Gastroesophageal sphincter (tissue), 4 donors: ENCODE measurements at places on chromosomes 11 and 22. TPM values are rescaled to one million over a fixed set of nuclear protein-coding genes. Genes with fewer than 3 reads are reported as not detected.

DNA sequence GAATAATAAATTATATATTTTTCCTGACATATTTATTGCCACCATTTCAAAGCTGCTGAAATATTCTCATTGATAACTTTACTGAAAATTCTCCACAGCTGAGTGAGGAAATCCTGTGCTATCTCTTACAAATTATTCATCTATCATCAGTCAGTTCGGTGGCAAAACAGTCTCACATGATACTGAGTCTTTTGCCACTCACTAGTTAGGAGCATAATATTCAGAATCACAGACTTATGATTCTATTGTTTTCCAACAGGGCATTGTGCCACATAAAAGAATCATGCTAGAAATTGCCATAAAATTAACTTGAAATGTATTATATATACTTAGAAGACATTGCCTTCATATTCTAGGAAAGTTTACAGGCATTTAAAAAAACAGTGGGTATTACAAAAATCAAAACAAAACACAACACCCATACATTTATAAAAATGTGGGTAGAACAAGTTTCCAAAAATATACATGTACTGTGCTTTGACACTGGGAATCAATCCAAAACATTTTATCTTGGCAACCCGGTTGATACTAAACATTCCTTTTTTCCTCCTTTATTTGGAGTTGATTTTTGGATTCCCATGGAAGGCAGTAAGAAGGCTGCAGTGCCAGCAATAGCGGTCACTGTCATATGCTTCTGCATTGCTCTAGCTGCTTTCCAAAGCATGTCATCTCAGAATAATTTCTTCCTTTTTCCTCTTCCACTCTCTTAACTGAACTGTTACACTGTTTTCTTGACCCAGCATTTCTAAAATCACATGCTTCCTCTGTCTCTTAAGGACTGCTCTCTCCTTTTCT, 42.5 kb downstream of the ATG16L2 start:
- ATAC-seq, result no peak

DNA sequence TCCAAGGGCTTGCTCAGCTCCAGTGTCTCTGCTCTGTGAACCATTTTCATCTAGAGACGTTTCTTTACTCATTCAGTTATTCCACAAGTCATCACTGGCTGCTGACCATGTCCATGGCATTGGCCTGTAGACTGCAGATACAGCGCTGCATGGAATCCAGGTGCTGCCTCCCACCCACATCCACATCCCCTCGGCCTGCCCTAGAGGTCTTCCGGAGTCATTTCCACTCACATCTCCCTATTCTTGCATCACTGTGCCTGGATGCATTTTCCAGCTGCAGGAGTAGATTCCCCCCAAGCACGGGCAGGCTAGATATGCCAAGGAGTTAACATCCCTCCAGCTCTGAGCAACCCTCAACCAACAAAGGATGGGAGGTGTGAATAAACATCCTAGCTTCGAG, 68.9 kb downstream of the CHST1 start:
- ATAC-seq, result no peak

DNA sequence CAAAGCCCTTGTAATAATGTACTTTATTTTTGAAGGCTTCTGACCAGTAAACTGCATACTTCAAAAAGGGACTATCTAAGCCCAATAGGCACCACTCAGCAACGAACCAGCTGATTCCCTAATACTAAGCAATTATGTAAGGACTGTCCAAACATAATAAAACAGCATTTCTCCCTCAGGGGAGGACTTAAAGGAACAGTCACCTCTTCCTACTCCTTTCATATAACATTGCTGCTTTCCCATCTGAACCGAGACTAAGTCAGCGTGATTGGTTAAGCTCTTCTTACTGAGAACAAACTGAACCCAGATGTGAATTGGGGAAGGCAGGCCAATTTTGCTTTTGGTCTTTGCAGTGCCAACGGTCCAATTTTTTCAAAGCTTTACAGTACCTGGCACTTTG, 420.0 kb downstream of the METTL15 start:
- no peak for ATAC-seq

DNA sequence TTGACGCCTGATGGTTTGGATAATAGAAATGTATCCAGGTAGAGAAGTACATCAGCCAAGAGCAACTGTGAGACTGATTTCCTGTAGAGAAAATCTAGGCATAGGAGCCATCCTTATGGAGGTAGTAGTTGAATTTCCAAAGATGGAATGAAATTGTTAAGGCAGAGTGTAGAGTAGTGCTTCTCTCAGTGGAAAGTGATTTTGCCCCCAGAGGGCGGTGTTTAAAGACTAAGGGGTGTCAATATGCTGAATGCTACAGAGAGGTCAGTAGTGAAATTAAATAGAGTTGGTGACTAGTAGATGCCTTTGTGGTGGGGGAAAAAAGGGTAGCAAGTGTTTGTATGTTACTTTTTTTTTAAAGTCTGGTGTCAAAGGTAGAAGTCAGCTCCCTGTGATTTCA, 54.5 kb downstream of the TRIM44 start:
- ATAC-seq, result no peak

DNA sequence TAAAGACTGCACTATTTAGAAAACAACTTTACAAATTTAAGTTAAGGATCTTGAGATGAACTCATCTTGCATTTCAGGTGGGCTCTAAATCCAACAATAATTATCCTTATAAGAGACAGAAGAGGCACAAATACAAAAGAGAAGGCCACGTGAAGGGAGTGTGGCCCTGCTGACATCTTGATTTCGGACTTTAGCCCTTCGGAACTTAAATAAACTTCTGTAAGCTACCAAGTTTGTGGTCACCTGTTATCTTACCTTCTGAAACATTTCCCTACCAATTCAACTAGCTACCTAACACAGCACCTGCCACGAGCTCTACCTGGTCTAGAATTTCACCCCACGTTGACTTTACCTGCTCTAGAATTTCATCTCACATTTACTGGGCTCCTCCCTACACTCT, 42.9 kb upstream of the ARHGAP32 start:
- ATAC-seq, result no peak

GRCh38 chr11:124920870-124921609, 2.0 kb downstream of the HEPN1 start:
- peak; percentile 77 for ATAC-seq

- ATAC-seq, result no peak
Measured at GRCh38 chr11:66718320-66718971, 10.6 kb downstream of the SPTBN2 start.

GRCh38 chr11:99069856-99070444, 49.2 kb downstream of the CNTN5 start:
- ATAC-seq, result no peak

- ATAC-seq, result no peak
Measured at GRCh38 chr11:114057147-114057546, 2.4 kb upstream of the ZBTB16 start.

DNA sequence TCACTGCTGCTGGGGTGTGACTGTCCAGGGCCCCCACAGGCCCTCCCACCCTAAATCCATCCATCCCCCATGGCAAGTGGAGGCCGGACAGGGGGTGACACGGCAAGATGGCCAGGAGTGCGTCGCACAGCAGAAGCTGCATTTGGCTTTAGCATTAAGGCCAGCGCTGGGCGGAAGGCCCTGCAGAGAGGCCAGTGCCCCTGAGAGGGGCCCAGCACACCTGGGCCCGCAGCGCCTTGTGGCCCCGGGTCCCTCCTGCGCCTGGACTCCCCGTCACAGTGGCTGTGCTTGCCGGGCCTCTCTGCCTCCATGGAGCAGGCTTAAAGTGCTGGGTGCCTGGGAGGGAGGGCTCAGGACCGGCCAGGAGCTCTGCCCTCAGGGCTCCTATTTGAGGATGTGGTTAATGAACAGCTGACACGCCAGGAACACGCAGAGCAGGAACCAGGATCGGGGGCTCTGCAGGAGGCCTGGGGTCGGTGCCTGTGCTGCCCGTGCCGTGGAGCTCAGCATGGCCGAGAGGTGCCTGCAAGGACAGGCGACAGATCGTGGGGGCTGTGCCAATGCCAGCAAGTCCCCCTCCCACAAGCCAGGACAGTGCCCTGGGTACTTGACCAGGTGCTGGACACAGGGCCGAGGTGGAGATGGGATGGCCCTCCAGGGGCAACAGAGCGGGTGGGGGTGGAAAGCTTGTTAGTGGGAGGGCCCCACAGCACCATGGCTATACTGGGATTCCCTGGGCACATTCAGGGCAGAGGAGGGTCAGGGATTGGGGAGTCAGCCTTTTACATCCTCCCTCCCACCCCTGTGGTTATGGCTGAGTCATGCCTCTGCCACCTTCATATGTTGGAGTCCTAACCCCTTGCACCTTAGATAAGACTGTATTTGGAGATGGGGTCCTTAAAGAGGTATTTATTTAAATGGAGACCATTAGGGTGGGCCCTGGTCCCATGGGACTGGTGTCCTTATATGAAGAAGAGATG, 30.9 kb upstream of the CARS1 start:
- ATAC-seq, result no peak

DNA sequence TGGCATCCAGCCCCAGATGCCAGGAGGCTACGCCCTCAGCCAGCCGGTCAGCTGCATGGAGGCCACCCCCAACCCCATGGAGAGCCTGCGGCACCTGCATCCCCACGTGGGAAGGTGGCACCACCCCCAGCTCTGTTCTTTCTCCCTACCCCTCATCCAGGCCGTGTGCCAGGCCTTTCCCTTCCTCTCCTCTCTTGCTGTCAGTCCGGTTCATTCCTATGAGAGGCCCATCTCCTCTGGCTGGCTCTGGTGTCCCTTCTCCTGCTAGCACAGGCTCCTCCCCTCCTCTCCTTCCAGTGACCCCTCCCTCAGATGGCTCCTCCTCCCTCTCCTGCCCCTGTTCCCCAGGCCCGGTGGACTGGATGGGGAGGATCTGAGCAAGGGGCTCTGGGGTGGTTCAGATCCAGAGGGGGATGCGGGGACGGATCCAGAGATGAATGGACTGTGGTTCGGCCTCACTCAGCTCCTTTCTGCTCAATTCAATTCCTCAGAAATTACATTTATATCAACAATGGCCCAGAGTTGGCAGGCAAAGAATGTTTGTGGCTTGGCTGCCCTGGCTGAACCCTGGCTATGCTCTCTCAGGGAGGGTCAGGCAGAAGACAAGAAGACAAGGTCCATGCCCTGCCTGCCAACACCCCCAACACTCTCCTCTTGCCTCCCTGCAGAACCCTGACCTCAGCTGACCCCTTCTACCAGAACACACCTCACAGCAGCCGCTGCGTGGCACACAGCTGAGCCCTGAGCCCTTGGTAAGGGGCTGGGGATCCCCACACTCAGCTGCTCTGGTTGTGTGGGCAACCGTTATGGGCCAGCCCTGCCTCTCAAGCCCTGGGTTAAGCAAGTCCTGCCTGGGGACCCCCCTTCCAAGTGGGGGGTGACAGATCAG, 18.5 kb upstream of the LRRC10B start:
- ATAC-seq, result no peak

DNA sequence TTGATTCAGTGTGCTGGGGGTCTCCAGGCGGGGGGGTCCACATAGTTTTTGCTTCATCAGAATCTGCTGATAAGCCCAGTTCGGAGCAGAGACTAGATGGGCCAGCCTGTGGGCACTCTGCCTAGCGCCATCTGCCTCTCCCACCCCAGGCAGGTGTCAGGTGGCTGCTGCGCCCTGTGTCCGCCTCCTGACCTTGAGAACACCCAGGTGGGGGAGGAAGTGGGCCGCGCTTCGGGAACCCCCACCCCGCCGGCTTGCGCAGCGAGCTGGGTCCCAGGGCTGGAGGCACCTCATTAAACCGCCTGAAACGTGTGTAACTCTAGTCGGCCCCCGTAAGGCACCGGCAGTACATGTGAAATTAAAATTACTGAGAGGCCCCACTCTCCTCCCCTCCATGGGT, 113.6 kb downstream of the KCNQ1 start:
- ATAC-seq, result no peak

GRCh38 chr11:78943841-78944240, 369.2 kb upstream of the NARS2 start:
- ATAC-seq, result no peak

GRCh38 chr22:37218771-37219411, 6.6 kb upstream of the SSTR3 start:
- no peak for ATAC-seq

GRCh38 chr22:48369789-48370507, 1457.7 kb downstream of the BRD1 start:
- ATAC-seq, result no peak

- no peak for ATAC-seq
Measured at GRCh38 chr11:86571273-86571948, 101.0 kb downstream of the ME3 start.

DNA sequence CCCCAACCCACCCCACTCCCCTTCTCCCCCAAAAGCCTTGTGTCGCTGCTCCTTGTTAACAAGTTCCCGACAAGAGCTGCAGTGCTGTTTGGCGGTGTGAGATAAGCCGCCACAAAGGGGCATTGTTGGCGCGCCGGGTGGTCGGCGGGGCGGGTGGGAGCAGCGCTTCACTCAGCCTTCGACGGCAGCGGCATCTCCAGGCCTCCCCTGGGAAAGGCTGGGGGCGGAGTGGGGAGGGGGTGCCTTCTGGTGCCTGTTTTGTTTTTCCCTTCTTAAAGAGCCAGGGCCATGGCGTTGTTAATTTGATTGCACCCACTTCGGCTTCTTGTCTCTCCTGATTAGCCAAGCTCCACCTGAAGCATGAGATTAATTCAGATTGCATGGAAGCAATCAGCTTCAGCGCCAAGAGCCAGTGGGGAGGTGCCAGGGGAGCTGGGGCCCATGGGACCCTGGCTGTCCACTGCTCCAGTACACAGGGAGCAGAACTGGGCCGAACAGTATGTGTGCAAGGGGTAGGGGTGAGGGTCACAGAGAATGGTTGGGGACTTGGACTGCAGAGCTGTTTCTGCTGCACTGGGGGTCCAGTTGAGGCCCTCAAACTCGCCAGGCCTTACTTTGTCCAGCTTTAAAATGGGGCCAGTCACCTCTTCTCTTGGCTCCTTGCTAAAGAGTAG, 165.1 kb downstream of the CEP164 start:
- ATAC-seq, result no peak

- ATAC-seq, result no peak
Measured at GRCh38 chr11:102062106-102062505, 14.9 kb downstream of the CFAP300 start.

DNA sequence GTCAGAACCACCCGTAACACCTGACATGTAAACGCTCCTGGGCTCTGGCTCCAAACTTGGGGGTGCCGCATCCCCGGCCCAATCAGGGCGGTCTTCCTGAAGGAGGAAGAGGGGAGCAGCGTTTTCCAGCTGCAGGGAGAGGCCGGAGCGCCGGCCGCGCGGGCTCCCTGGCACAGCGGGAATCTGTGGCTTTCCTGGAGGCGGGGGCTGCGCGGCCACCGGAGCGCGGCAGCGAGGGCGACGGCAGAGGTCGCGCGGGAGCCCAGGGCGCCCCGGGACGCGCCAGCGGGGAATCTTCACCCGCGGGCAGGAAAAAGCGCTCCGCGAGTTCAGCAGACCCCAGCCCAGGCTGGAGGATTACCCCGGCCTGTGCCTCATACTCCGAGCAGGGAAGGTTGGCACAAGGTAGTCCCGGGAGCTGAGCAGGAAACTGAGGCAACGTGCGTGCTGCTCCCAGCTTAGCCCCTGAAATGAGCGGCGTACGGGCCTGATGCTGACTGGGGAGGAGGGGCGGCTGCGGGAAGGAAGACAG, 600 bp upstream of the ESAM start:
- ATAC-seq, result no peak

GRCh38 chr11:74442636-74443035, 24.7 kb downstream of the KCNE3 start:
- ATAC-seq, result no peak

Gene C1QTNF4
- total RNA-seq, result 2.3 TPM

Gene PRG2
- not detected for total RNA-seq

Gene H19
- total RNA-seq, result 429 TPM

Gene JHY
- 8.1 TPM for total RNA-seq

Gene SHANK2
- 14.1 TPM for total RNA-seq

Gene OR51B5
- total RNA-seq, result not detected

Gene APOA5
- total RNA-seq, result not detected

Gene TRIM48
- total RNA-seq, result not detected
